ENCODE measurements at places on chromosomes 6 and 20.

- DNase-seq = no peak
Observed at GRCh38 chr6:23503173-23503572, 622.8 kb upstream of the NRSN1 start.

GRCh38 chr6:16543521-16543920 is 217.7 kb downstream of the ATXN1 start:
- DNase-seq = no peak

- peak; percentile 89 for DNase-seq
Observed at GRCh38 chr6:37029249-37029971, 24.0 kb downstream of the FGD2 start.

GRCh38 chr20:25198663-25199383 is 3.3 kb downstream of the ENTPD6 start:
- DNase-seq = no peak

DNA sequence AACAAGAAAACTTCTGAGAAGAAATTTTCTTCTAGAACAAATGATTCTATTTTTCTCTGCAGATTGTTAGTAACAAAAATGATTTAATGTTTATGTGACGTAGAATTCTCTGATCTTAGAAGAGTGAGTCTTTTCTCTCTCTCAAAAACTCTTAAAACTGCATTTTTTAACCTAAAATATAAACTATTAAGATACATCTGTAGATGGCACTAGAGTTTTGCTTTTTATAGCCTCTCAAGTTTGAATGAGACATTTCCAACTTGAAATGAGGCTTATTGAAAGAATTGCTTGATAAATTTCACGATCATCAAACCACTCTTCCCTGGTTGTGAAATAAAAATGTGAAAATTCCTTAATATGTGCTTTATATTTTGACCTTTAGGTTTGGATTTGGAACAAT is 53.8 kb downstream of the PHF3 start:
- DNase-seq = no peak

- DNase-seq = no peak
Observed at GRCh38 chr6:125748406-125749172, 843 bp upstream of the HEY2 start.

GRCh38 chr6:75849329-75850025 is 100.4 kb downstream of the MYO6 start:
- peak; percentile 8 for DNase-seq

GRCh38 chr6:3527651-3527977 is 70.8 kb upstream of the SLC22A23 start:
- DNase-seq = no peak

DNA sequence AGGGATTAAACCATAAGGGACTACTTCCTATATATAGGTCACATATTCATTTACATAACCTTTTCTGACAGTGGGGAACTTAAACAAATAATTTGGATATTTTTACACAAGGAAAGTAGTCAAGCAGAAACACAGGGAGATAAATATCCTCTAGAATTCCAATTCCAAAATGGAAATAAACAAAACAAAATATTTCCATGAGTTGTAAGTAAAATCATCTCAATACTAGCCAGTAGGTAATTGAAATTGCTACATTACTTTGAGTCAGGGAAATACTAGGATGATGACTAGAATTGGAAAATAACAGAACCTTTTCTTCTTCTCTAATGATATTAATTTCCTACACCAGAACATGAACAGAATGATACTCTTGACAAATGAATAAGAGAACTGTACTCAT is 1308.1 kb upstream of the GJE1 start:
- no peak for DNase-seq

- DNase-seq = no peak
Observed at GRCh38 chr20:53524589-53525312, 68.9 kb downstream of the ZNF217 start.

DNA sequence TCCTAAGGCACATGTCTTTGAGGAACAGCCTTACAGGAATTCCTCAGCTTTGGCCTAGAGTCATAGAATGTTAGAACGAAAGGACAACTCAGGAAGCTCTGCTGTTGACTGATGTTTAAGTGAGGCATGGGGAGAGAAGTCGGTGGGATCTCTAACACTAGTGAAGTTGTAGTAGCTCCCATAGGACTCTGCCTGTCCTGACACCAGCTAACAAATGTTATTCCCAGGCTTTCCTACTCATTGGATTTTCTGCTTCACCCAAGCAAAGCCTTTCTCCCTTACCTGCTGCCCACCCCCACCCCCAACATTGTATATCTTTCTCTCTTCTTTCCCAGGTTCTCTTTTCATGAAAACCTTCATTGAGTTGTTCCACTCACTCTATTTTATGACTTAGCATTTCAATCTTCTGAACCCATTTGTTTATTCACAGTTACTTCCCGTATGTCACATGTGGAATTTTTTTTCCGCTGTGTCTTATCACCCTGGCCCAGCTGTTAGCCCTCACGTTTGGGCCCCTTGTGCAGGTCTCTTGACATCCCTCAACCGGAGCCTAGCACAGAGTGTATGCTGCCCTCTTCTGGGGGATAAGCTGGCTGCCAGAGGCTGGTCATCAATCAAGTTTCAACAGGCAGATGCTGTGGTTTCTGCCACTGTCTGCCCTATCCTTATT is 39.2 kb upstream of the RNF8 start:
- DNase-seq = peak; percentile 53

DNA sequence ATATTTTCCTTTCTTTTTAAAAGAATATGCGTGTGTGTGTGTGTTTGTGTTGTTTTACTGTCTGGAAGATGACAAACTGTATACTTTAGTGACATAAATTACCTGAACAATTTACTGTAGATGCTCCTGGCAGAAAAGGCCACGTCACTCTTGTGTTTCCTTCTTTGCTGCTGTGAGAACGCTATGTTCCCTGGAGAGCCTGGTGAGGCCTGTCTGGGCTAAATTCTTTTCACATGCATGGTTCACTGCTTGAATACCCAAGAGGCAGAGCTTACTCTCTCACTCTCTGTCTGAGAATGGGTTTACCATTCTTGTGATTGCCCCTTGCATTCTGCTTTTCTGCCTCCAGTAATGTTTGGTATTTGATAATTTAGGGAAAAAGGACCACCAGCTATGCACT is 64.3 kb downstream of the EDN1 start:
- no peak for DNase-seq

GRCh38 chr6:142833054-142833453 is 111.9 kb downstream of the HIVEP2 start:
- DNase-seq = no peak

DNA sequence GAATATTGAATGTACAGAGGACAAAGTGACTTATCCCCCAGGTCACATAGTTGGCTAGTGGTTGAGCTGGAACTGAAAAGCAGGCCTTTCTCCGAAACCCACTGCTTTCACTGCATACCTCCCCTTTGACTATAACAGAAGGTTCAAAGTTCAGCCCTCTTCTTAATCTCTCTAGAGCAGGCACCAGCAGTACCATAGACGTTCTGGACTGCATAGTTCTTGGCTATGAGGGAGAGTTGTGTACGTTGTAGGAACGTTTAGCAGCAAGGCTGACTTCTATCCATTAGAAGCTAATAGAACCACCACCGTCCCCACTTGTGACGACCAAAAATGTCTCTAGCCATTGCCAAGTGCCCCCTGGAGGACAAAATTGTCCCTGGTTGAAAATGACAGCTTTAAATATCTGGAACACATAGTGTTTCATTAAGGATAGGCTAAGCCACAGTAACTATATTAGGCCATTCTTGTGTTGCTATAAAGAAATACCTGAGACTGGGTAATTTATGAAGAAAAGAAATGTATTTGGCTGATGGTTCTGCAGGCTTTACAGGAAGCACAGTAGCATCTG is 123.8 kb upstream of the MTHFD1L start:
- DNase-seq = no peak

DNA sequence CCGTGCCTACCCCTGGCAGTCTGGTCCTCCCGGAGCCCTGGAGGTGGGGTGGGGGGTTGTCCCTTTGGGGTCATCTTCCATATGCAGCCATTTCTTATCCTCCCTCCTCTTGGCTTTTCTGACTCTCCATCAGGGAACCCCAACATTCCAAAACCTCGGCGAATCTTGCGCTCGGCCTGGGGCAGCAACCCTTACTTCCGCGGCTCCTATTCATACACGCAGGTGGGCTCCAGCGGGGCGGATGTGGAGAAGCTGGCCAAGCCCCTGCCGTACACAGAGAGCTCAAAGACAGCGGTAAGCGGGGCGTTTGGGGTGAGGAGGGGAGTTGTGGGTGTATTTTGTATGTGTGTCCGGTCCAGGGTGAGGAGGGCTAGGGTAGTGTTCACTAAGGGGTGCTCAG is 168.0 kb upstream of the RNF24 start:
- DNase-seq = no peak

DNA sequence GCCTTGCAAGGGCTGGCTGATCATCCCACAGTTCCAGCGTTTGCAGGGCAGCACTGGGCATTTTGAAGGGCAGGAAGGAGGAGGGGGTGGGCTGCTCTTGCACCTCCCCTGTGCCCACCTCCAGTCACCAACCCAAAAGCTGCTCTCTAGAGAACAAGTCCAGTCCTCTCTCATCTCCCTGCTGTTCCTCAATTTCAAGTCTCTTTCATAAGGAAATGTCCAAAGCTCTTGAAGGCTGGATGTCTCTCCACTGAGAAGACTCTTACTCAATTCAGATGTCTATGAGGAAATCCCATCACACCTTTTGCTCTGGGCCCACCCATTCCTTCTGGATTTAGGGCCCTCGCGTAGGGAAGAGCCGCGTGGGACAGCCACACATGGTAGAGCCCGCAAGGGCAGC is 31.7 kb downstream of the WRNIP1 start:
- DNase-seq = no peak

DNA sequence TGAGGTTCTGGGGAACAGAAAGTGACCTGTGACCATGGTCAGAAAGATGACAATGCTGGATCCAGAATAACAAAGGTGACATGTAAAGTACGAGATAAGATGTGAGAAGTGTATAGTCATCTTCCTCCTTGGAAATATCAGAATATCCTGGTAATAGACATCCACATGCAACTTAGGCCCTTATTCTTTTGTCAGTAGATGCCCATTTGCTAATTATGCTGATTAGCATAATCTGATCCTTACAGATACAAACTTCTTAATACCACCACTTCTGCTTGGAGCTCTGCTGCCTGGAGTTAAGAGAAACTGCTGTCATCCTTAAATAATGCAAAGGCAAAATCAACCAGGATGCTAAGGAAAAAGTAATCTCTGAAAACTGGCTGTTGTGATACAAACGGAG is 91.3 kb downstream of the KIF16B start:
- no peak for DNase-seq

Data from Calu3 (cell line).